Prostate gland (tissue), 2 donors: ENCODE measurements at places on chromosomes 2 and 18. TPM values are rescaled to one million over a fixed set of nuclear protein-coding genes. Genes with fewer than 3 reads are reported as not detected.
A peak's percentile ranks its signal among the peaks of the same experiment; 100 is the strongest.

DNA sequence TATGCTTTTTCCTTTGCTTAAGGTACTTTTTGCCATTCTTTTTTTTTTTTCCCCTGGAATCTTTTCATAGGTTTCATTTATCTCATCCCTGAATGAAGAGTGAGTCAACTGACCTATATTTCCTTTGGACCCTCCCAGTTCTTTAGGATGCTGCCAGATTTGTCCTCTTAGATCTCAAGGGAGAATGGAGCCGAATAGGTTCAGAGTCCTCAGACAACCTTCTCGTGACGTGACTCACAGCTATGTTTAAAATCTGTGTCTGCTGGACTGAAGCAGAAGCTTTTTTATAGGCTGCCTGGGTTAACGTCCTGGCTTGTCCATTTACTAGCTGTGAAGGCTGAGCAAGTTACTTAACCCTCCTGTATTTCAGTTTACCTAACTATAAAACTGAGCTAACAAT, 358.6 kb downstream of the DLGAP1 start:
- no peak overlapping the region for H3K27ac ChIP-seq
- no peaks in the 10 kb centered on the region for H3K27me3 ChIP-seq
- H3K36me3 ChIP-seq: no peaks in the 10 kb centered on the region
- peak; percentile 67 for DNase-seq

- H3K36me3 ChIP-seq: no peaks in the 10 kb centered on the region
- no peak overlapping the region for H3K4me3 ChIP-seq
- no peaks in the 10 kb centered on the region for H3K27me3 ChIP-seq
These were observed 26.2 kb upstream of the PMAIP1 start for GRCh38 chr18:59873641-59874040.

- no peak overlapping the region for H3K4me3 ChIP-seq
- DNase-seq: no peak
- no peaks in the 10 kb centered on the region for H3K36me3 ChIP-seq
- peaks cover 7% of the 10 kb centered on the region for H3K4me1 ChIP-seq
- no peak overlapping the region for H3K27ac ChIP-seq
These were observed 191.6 kb downstream of the PTPRM start for GRCh38 chr18:7758764-7759163.

DNA sequence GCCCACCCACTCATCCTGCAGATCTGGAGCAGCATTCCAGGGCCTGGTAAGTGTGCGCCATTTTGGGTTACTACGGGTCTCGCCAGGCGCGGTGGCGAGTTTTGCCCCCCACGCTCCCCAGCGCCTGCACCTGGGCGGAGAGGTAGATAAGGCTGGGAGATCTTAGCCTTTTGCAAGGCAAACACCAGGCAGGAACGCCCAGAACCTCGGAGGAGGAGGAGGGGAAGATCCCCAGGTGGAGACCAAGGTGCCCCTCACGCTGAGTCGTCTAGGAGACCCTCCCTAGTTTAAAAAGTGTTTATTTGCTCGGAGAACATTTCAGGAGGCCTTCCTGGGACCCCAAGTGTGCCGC, 365 bp upstream of the RAMP1 start:
- H3K27me3 ChIP-seq: no peaks in the 10 kb centered on the region
- peak overlapping the region; percentile 58 for H3K4me3 ChIP-seq
- H3K36me3 ChIP-seq: no peaks in the 10 kb centered on the region
- H3K4me1 ChIP-seq: peaks cover 3% of the 10 kb centered on the region
- peak overlapping the region; percentile 78 for H3K27ac ChIP-seq

MAPK4 gene
- 12.6 TPM for total RNA-seq

DNA sequence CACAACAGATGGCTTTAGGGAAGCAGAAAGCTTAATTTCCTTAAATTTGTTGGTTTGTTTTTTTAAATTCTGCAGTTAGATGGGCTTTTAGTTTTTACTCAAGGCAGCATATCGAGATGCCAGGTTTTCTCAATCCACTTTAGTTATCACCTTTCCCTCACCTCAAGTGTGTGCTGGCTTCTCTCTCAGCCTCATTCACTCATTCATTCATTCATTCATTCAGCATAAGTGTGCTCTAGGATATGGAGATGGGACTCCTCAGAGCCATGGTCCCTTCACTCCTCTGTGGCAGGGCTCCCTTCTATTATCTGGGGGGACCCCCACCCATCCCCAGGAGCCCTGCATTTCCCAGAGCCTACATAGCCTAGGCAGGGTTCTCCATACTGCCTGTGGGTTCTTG, 19.0 kb downstream of the VIL1 start:
- DNase-seq: no peak
- H3K4me1 ChIP-seq: no peaks in the 10 kb centered on the region
- H3K27ac ChIP-seq: no peak overlapping the region

RRM2 gene
- 1.9 TPM for total RNA-seq

STAT4 gene
- total RNA-seq: 0.41 TPM

- H3K27me3 ChIP-seq: no peaks in the 10 kb centered on the region
- H3K4me3 ChIP-seq: no peak overlapping the region
- no peak for DNase-seq
- no peaks in the 10 kb centered on the region for H3K36me3 ChIP-seq
- no peaks in the 10 kb centered on the region for H3K4me1 ChIP-seq
These were observed 54.1 kb downstream of the BAZ2B start for GRCh38 chr2:159562248-159562647.

MAB21L4 gene
- total RNA-seq: 3.5 TPM

- no peaks in the 10 kb centered on the region for H3K36me3 ChIP-seq
- no peak for DNase-seq
- no peaks in the 10 kb centered on the region for H3K4me1 ChIP-seq
- no peak overlapping the region for H3K27ac ChIP-seq
These were observed 3.8 kb upstream of the UXS1 start for GRCh38 chr2:106197878-106198277.

DNA sequence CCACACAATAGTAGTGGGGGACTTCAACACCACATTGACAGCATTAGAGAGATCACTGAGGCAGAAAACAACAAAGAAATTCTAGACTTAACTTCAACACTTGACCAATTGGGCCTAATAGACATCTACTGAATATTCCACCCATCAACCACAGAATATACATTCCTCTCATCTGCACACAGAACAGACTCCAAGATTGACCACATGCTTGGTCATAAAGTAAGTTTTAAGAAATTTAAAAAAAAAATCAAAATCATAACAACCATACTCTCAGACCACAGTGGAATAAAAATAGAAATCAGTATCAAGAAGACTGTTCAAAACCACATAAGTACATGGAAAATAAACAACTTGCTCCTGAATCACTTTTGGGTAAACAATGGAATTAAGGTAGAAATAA, 9.0 kb upstream of the FLACC1 start:
- no peak overlapping the region for H3K4me3 ChIP-seq
- H3K36me3 ChIP-seq: no peaks in the 10 kb centered on the region
- H3K27me3 ChIP-seq: no peaks in the 10 kb centered on the region
- no peak overlapping the region for H3K27ac ChIP-seq
